ENCODE measurements at places on chromosomes 2 and 18.

DNA sequence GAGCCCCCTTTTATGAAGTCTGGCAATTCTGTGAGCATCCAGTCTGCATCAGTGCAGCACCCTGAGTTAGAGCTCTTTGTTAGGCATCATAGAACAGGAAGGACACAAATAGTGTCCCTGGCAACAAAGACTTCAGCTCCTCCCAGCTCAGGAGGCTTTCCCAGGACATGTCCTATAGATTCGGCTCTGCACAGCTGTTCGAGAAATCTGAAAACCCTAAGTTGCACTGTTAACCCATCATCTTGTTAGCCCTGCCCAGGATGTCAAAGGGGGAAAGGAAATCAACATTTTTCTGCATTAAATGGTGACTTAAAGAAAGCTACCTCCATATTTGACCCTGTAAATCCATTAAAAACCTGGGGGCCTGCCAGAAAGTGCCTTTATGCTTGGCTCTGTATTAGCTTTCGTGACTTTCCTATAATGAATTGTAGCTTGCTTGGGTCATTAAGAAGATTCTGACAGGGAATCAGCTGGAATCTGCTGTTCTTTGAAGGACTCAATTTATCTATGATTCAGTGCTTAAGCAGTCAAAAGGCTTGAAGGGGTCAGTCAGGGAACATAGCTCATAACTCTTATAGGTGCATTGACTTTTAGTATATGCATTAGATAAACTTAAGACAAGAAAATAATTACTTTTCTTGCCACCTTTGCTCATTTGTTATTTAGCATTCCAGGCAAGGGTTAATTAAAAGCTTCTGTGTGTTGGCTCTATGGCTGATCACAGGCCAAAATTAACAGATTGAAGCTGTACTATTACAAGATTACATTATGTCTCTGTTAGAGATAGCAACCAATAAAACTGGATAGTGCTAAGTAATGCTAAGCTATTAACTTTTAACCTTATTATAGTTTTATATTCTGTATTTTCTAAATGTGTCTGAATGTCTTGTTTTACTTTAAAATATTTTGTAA, 20.6 kb downstream of the ERMN start:
- no peak for DNase-seq

- no peak for DNase-seq
These were observed 244.7 kb downstream of the NDUFA10 start for GRCh38 chr2:239780236-239780994.

DNA sequence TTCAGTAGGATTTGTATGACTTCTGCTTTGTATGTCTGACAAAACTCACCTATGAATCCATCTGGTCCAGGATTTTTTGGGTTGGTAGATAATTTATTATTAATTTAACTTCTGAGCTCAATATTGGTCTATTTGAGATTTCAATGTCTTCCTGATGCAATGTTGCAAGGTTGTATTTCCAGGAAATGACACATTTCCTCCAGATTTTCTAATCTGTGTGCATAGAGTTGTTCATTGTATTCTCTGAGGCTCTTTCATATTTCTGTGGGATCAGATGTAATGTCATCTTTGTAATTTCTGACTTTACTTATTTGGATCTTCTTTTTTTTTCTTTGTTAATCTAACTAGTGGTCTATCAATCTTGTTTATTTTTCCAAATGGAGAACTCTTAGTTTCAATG, 584.7 kb upstream of the SETBP1 start:
- DNase-seq, result no peak

DNA sequence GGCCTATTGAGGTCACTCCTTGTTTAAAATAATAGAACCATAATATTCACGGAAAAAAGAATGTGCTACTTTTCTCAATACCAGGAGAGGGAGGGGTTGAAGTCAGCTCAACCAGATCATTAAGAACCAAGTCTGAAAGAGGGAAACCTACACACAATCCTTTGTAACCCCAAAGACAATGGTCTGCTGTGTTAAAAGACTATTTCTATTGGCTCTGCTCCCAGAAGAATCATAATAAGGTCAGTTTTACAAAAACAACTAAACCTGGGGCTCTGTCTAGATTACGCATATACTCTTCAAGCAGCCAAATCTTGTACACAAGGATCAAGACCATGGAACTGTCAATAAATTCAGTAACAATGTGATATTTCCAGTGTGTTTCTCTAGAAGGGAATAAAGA, 177.2 kb upstream of the CRIM1 start:
- DNase-seq, result no peak

- no peak for DNase-seq
These were observed 103.9 kb upstream of the TMEFF2 start for GRCh38 chr2:192298664-192299063.

DNA sequence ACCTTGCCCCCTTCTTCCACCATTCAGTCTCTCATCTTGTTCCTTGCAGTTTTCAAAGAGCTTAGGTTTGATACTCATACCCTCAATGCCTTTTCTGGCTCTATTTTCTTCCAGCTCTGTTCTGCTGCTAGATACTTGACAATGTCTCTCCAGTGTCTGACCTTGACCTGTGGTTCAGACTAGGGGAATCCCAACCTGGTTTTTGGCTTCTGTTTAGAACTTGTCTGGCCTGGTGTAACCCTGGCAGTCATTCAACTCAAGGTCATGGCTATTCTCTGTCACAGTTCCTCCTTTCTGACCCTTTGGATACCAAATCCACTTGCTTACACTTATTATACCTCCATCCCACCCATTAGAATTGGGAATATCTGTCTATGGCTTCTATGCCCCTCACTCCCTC, 31.8 kb upstream of the IMP4 start:
- DNase-seq, result no peak

GRCh38 chr18:71040161-71040560, 751.3 kb downstream of the SOCS6 start:
- no peak for DNase-seq

DNA sequence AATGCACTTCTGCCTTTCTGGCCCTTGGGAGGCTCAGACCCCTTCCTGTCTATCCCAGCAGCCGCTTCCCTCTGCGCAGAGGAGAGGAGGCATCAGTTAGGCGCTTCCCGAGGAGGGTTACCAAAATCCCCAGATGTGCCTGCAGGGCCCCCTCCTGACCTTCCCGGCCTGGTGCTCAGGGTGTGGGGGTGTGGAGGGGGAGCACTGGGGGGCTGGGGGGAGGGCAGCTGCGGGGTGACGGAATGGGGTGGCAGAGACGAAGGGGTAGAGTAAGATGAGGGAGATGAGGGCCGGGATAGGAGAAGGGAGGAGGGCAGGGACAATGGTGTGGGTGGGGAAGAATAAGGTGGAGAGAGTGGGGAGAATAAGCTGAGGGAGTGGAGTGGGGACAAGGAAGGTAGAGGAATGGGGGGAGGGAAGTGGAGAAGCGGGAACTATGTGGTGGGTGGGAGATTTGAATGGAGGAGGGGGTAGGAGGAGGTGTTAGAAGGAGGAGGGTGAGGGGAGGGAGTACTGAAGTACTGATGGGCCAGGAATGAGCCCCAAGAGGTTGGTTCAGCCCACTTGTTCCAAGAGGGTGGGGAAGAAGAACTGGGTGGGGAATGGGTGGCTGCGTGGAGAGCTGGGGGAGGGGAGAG, 6.5 kb upstream of the ZAP70 start:
- DNase-seq, result no peak

DNA sequence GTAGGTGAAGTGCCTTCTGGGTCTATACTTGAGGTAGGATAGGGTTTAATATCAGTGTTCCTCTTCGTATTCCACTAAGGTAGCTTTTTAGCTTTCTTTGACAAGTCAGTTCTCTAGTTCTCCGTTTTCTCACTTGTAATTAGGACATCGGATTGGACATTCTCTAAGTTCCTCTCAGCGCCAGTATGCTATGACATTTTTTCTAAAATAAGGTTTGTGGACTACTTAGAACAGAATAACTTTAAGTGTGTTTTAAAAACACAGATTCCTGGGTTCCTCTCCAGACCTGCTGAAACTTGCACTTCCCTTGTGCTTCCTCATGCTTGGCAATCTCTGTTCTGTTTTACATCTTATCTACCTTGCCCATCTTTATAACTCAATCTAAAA, 69.3 kb upstream of the YWHAQ start:
- no peak for DNase-seq

- no peak for DNase-seq
These were observed 156.3 kb downstream of the EML6 start for GRCh38 chr2:54879598-54880332.

DNA sequence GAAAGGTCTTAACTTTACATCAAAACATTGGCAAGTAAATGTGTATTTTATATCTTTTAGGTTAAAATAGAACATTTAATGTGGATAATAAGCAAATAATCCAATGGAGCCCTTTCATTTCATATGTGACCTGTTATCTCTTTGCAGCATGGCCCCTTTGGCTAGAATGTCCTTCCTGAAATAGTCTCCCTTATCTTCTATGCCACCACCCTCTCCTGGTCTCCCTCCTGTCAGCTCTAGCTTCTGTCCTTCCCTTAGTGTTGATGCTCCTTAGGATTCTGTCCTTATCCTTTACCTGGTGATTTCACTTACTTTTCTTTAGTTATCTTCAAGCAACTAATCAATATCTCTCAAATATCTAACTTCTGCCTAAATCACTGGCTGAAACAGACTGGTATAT, 87.1 kb upstream of the TFCP2L1 start:
- no peak for DNase-seq

DNA sequence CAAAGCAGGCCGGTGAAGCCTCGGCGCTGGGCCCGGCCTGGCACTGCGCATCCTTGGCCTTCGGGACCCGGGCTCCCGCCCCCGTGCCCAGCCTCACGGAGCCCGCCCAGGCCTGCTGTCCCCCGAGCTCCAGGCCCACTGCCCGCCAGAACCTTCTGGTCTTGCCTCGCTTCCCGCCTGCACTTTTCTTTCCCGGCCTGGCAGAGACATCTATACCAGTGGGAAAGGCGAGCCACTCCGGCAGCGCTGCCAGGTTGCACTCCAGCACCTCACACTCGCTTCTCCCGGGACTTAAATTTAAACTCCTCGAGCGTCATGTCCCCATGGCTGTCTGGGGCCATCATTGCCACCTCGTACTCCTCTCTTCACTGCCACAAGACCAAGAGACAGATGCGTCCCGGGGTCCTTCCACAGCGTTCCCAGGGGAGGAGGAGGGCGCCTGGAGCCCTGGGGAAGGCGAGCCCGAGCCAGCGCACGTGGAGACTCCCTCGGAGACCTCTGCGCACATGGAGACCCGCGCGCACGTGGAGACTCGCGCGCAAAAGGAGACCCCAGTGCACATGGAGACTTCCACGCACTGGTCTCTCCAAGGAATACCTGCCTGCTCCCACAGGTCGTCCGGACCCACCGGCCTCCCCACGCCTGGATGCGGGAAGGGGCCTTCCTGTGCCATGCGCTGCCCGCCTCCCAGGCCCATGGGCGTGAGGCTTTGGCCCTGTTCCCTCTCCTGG, 253.1 kb upstream of the SALL3 start:
- DNase-seq, result no peak

Data from LNCaP clone FGC (cell line).